ENCODE measurements at places on chromosomes 7 and 10.

DNA sequence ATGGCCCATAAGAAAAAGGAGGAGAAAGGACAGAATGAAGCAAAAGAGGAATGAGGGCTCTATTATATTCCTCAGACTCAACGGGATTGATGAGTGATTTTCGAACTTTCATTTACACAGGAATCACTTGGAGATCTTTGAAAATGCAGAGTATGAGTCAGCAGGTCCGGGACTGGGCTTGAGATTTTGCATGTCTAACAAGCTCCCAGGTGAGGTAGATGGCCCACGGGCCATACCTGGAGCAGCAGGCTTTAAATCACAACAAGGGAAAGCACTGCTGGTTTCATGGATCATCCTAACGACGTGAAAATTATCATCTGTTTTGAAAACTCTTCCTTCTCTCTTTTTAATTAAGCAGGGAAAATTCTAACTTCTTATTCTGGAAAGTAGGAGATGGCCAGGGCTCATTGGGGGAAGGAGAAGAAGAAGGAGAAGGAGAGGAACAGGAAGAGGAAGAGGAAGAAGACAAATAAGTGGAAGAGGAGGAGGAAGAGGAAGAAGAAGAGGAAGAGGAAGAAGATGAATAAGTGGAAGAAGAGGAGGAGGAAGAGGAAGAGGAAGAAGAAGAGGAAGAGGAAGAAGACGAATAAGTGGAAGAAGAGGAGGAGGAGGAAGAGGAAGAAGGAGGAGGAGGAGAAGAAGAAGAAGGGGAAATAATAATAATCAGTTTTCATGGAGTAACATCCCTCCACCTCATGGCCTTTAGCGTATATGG is 3.8 kb upstream of the SDK1 start:
- no peak for DNase-seq

- no peak for DNase-seq
Measured at GRCh38 chr10:130022086-130022485, 58.0 kb upstream of the EBF3 start.

DNA sequence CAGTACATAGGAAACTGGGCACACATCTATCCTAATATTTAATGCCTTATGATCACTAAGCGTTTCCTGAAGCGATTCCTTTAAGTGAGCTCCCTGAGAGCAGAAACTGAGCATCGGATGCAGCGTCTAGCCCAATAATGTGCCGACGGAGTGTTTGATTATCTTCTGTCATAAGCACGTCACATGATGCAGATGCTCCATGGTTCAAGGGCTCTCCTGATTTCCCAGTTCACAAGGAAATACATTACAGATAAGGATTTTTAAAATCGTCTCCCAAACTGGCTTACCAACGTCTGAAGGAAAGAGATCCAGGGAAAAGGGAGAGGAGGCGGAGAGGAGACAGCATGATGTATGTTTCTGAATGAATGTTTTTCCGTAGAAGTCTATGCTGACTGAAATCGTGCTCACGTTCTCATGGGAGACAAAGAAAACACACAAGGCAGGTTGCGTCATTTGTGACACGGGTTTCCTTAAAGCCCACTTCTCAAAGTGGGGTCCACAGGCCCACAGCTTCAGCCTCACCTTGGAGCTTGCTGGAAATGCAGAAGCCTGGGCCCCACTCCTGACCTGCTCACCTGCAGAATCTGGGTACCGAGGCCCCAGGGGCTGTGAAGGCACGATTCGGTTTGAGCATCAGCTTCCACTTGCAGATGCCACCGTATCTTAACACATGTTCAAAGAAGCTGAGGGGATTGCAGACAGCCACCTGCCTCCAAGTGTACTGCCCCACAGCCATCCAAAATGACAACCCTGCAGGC is 21.5 kb upstream of the INSIG1 start:
- DNase-seq, result no peak

DNA sequence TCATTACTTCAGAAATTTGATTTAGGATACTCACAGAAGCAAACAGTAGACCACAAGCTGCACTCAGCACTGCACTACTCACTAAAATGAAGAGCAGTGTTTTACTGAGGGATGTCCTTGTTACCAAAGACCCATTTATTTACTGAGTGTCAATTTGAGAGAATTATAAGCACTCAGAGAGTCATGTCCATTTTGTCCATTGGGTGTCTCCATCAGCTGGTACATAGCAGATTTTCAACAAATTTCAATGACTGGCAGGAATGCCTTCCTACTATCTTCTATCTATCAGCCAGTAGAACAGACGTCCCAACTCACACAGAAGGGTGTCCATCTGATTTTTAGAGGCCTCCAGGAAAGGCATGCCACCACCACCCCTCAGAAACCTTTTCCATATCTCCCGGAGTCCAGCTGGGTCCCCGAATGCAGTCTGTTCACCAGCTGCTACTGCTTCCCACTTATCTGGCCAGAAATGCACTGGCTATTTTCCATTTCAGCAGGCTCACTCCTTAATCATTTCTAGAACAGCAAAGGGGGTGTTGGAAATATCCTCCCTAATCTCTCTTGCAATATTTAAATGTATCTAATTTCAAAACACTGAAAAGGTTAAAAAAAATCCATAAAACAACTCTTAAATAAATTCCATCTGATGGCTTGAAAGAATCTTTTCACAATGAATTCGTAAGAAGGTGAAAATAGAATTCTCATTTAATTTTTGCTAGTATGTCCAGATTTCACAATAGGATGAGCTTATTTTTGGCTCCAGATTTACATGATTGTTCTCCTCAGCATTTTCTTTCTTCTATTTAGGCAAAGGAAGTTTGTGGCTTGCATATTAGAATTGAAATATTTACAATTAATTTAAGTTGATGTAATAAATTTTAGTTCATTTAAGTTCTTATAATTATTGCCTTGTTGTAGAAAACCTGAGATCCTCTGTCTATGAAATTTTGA is 1164.0 kb upstream of the CELF2 start:
- DNase-seq, result no peak

GRCh38 chr10:104028146-104028545 is 57.5 kb downstream of the COL17A1 start:
- DNase-seq, result peak; percentile 52

DNA sequence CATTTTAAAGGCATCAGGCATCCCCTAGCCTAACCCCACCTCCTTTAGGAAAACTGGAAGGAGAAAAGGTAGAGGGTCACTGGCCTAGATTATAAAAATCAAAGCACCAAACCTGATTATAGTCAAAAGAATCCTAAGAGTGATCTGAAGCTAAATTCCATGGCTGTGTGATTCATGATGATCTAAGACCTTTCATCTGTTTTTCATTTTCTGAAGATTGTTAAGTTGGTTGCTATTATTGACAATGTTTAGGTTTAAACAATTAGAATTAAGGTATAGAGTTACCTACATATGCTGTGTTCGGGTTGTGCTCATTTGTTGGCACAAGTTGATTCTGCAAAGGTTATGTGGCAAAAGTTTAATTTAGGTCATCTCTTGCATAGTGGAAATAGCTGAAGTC is 148.7 kb downstream of the BICC1 start:
- DNase-seq, result no peak

GRCh38 chr10:130368761-130369560 is 232.8 kb downstream of the GLRX3 start:
- no peak for DNase-seq

- DNase-seq, result no peak
Measured at GRCh38 chr10:132282667-132283603, 24.8 kb downstream of the STK32C start.

DNA sequence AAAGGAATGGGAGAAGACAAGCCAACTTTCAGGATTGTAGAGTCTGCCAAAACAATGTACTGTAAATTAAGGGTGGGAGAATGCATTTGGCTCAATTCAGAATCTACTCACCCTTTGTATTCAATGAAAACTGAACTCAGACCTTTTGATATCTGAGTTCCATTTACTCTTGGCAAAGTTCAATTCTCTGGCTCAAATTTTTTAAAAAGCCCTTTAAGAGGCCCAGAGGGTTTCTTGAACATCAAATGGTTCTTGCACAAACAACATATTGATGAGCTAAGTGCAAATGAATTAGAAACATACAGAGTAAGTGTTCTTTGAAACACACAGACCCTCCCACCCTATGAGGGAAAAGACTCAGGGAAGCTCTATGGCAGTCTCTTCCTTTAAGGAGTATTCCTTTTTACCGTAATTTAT is 5.2 kb upstream of the XPNPEP1 start:
- DNase-seq, result no peak

DNA sequence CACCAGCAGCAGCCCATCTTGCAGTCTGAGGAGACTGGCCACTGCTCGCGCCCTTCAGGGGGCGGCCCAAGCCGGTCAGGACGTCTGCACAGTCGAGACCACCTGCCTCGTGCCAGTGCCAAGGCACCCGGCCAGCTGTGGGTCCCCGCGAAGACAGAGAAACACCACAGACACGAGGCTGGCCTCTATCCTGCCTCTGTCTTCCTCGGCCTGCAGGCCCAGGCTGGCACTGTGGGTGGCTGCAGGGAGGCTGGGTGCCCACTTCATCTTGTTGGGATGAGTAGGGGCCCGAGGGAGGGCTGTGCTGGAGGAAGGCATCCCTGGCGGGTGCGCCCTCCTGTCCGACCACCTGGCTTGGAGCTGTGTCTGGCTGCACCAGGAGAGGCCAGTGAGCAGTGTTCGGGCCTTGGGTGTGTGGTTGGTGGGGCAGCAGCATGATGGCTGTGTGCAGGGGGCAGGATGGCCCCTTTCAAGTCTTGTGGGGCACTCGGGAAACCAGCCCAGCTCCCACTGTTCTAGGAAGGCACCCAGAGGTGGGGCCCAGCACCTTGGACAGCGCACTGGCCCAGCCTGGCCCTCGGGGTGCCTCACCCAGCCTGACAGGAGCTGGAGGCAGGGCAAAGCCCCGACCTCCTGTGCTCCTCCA is 7.3 kb downstream of the DPYSL4 start:
- DNase-seq, result no peak

- DNase-seq, result no peak
Measured at GRCh38 chr7:139991269-139991666, 71.5 kb downstream of the PARP12 start.

DNA sequence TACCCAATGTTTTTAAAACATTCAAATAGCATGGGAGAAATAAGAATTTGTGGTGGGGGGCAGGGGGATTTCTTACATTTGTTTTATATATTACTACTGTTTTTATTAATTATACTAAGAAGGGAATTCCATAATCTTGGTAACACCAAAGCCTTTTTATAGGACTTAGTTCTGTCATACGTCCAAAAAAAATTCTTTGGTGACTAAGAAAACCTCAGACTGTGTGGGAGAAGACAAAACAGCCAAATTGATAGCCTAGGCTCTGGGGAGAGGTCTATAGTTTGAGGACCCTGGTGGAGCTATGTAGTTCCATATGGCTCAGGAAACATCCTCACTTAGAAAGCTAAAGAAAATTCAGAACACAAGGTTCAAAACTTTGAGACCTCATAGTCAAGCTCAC is 23.4 kb downstream of the ACSM6 start:
- DNase-seq, result no peak

- no peak for DNase-seq
Measured at GRCh38 chr10:4947635-4948596, 15.3 kb upstream of the AKR1C1 start.

GRCh38 chr7:47128700-47129099 is 453.2 kb downstream of the TNS3 start:
- DNase-seq, result no peak

GRCh38 chr10:50641626-50642025 is 17.9 kb upstream of the SGMS1 start:
- DNase-seq, result no peak

DNA sequence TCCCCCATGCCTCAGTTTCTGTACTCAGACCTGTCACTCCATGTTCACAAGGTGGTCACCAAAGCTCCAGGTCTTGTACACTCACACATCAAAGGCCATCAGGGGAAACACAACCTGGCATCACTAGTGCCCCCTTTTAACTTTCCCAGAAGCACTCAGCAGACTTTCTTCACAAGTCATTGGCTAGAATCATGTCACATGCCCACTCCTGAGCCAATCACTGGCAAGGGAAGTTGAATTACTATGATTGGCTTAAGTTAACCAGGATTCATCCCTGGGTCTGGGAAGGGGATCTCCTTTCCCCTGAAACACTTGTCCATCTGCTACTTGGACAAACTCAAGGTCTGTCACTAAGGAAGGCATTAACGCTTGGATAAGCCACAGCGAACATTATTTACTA is 193.8 kb upstream of the PLXNA4 start:
- no peak for DNase-seq

DNA sequence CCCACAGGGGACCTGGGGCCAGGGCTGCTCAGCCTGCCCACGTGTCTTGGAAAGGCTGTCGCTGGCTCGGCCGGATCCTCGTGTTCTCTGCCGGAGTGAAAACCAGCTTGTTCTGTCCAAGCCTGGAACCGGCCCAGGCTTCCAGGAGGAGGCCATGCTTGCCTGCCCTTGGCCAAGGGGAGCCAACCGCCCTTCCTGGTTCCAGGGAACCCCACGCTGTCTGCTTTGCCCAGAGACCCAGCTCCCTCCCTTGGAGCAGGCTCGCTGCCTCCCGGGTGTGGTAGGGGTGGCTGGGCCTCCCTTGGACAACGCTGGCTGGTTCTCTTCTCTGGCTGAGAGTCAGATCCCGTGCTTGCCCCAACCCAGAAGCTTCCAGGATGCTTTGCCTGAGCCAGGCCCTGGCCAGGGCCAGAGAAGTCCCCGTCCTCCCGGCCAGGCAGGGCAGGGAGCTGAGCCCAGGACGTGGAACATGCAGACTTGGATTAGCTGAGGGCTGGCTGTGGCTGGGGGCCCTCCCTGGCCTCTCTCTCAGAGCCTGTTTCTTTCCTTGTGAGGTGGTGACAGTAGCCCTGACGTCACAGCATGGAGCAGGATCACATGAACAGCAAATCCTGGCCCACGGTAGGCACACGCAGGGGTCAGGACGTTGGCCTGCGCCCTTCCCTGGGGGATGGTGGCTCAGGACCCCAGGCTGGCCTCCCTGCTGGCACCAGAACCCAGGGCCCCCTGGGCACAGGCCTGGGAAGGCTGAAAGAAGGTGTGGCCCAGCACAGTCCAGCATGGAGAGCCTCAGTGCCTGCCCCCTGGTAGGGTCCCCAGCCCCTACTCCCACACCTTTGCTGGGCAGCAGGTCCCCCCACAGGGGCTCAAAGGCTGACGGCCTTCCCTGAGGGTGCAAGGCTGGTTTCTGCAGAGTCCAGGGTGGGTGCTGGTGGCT is 67.5 kb downstream of the PWWP2B start:
- no peak for DNase-seq

GRCh38 chr7:77653572-77653971 is 42.7 kb upstream of the RSBN1L start:
- DNase-seq, result no peak

DNA sequence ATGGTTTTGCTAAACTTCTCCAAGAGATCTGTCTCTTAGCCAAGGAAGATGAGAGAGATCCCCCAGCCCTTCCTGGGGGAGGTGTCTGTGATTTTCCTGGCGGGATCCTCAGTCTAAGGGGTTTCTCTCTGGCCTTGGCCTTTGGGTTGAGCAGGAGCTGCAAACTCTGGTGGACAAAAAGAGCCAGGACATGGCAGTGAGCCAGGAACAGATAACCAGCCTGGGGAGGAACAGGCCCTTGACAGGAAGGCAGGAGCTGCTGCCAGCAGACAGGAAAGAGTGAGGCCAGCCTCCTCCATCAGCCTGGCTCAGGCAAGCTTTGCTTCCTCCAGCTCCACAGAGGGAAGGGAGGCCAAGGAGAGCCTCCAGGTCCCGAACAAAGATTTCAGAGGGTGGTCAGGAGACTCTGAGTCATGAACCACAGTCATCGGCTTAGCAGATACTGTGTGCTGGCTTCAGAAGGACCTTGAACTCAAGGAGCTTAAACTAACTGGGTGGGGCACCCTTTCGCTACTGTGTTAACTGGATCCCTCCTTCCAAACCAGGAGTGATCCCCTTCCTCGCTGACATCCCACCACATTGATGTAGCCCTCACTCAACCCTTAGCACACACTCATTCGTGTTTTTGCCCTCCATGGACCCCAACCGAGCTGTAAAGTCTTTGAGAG is 34.7 kb downstream of the DDIT4 start:
- no peak for DNase-seq

- DNase-seq, result no peak
Measured at GRCh38 chr7:76231071-76231470, 29.4 kb downstream of the SRRM3 start.
